Cerebellum (tissue), 4 donors: ENCODE measurements at places on chromosomes 12 and 14.

- DNase-seq, result no peak
Measured at GRCh38 chr14:104440297-104440956, 139.1 kb upstream of the C14orf180 start.

- DNase-seq, result no peak
Measured at GRCh38 chr12:122096591-122097149, 18.1 kb downstream of the MLXIP start.

GRCh38 chr14:82655770-82656169, 1122.1 kb upstream of the SEL1L start:
- no peak for DNase-seq

- no peak for DNase-seq
Measured at GRCh38 chr12:67434671-67435370, 165.7 kb downstream of the CAND1 start.

DNA sequence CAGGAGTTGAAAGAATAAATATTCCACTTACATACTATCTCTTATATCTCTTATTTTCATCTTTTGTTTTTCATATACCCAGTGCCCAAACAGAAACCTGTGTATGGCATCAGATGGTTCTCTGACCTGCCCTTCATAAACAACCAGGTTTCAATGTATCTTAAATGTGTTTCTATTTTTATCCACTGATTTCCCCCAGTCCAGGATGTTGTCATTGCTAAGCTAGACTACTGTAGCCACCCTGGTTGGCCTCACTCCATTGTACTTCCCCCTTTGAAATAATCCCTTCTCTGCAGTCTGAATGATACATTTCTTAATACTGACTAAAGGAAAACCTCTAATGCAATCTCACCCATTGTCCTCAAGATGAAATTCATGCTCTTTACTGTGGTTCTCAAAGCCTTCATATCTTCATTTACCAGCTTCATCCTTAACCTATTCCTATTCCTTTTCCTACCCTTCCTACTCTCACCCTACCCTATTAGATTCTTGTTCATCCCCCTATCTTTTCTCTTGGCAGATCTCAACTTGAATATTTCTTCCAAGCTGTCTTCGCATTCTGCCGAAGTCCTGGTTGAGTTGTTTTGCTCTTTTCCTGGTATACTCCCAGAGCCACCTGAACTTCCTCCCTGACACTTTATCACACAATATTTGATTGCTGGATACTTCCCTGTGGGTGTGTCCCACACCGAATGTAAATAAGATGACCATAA, 312.4 kb downstream of the FOXG1 start:
- DNase-seq, result no peak

GRCh38 chr12:39441189-39441962, 1.5 kb downstream of the KIF21A start:
- DNase-seq, result no peak

GRCh38 chr12:107525063-107525718, 160.4 kb upstream of the PWP1 start:
- no peak for DNase-seq

- peak; percentile 29 for DNase-seq
Measured at GRCh38 chr14:31206536-31207286, 882 bp downstream of the HECTD1 start.

DNA sequence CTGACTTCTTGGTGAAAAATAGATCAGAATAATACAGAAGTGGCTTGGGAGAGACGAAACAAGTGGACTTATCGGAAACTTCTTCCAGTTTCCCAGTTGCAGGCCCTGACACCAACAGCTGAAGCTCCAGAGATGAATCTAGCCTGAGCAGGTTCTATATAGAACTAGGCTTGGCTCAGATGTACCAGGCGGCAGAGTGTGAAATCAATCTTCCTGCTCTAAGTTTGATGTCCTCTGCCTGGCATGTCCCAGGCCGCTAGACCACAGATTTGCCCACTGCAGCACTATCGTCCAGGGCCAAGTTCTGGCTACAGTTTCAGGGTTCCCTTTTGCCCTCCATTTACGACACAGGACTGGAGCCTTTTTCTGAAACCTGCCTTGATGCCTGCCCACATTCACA, 91.3 kb upstream of the PLEKHA5 start:
- DNase-seq, result no peak

DNA sequence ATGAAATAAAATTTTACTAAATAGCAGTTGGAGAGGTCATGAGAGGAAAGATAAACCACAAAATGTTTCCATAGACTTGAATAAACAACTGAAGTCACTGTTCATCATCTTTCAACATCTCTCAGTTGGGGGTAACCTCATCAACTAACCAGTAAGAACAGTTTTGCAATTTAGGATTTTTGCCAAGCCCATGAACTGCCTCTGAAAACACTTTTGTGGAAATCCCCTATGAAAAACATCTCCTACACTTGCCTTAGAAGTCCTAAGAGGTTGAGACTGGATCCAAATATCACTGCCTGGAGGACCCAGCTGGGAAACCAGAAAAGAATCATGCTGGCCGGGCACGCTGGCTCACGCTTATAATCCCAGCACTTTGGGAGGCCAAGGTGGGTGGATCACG, 273.1 kb downstream of the C12orf50 start:
- no peak for DNase-seq

DNA sequence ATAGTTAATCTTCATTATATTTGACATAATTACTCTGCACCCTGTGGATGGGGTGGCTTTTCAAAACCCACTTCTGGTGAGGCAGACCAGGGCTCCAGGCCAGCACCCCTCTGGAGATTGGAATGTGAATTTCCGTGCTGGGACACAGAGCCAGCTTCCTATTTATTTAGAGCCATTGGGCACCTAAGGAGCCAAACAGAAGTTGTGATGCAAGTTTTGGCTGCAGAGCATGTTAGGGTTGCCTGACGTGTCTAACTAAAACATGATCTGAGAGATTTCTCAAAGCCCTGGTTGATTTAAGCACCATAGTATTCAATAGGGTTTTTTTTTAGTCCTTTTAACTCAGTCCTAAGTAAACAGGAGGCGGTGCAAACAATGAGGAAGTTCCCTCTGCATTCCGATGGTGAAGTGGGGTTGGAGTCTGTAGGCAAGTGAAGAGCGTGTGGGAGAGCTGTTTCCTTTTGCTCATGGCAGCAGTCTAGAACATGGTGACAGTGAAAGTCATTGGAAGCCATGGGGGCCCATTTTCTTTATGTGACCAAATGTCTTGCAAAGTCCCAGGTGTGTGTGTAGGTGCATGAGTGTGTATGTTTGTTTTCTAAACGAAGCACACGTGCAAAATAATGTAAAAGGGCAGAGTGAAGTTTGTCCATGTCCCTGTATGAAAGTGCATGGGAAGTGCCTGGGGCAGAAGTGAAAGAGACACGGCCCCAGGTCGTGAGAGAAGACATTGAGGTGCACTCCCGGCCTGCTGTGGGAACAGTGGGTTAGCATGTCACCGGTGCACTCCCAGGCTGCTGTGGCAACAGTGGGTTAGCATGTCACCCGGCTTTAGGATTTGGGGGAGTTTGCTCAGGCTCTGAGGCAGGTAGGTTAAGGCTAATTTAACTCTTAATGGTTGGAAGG, 117.7 kb downstream of the PRKCH start:
- no peak for DNase-seq

DNA sequence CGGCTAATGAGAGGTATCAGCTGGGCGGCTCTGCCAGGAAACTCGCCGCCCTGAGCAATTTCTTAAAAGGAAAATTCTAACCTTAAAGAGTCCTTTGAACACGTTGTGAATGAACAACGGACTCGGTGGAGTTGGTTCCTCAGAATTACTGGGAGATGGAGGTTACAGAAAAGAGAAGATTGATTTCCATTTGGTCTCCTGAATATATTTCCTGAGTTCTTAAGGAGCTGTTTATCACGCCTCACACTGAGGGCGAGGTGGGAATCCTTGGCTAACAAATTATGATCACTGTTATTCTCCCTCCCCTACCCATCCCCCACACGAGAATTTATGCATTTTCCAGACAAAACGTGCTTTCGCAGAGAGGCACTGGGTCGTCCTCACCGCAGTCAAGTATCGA, 194.5 kb upstream of the C14orf180 start:
- no peak for DNase-seq

DNA sequence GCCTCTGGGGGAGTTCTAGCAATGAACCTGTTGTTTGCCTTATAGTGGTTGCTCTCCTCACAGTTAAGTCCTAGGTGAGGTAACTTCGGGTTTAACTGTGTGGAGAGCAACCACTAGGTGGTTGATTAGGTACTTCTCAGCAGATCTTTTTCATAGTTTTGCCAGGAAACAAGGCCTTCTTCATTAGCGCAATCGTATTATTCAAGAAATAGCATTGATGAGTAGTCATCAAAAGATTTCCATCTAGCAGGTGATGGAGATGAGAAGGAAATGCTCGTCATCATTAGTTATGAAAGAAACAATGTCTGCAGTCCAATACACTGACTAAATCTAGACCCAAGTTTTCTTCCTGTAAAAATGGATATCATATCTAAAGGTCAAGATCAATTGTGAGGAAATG, 923.3 kb downstream of the AACS start:
- no peak for DNase-seq

- no peak for DNase-seq
Measured at GRCh38 chr12:99137124-99137855, 492.2 kb downstream of the APAF1 start.

DNA sequence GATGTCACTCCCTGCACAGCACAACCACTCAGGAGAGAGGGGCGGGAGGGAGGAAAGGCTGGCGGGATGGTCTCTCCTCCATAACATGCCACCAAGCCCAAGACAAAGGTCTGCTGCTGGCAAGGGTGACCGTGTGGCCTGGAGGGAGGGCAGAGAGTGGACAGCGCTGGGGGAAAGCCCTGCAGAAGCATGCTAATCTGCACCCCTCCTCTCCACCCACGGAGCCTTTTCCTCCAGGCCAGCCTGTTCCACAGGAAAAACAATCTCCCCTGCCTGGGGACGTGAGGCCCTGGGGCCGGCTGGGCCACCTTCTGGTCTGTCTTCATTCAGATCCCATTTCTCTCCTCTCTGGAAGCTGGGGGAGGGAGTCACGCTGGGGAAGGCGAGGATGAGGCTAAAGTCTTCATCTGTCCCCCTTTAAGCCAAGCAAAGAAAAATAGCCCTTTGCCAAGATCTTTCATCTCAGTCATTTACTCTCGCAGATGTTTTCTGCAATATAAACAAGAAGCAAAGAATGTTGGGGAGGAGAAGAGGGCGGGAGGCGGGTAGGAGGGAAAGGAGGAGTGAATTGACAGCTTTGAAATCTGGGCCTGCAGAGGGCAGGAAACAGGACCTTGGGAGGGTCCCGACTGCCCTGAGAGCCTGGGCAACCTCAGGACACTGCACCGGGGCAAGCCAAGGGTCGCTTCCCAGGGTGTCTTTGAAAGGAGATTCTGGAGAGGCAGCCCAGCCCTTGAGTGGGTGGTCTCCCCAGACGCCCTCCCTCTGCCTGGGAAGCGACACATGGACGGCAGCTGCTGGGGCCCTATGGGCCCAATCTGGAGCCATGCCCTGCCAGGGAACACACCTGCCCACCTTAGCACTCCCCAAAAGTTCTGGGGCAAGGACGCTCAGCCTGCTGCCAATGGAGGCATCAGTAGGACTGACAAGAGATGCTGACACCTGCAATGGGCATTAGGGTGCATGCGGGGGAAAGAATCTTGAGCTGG, 133.6 kb downstream of the ZFP36L1 start:
- no peak for DNase-seq

DNA sequence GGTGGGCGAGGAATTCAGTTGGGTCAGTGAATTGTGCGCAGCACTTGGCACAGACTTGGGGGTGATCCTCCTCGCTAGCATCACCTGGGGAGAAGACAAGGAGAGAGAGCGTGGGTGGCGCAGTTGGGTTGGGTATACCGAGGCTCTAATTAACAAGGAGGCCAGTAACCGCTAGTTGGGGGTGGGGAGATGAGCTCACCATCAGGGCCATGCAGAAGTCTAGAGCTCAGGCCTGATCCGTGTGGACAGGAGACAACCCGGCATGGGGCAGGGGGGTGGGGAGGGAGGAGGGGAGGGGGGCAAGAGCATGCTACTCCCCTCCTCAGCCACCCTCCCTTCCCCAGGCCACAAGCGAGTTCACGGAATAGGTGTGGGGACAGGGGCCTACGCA, 580 bp downstream of the SALL2 start:
- DNase-seq, result peak; percentile 73

GRCh38 chr12:69666798-69667197, 32.3 kb downstream of the BEST3 start:
- DNase-seq, result no peak

DNA sequence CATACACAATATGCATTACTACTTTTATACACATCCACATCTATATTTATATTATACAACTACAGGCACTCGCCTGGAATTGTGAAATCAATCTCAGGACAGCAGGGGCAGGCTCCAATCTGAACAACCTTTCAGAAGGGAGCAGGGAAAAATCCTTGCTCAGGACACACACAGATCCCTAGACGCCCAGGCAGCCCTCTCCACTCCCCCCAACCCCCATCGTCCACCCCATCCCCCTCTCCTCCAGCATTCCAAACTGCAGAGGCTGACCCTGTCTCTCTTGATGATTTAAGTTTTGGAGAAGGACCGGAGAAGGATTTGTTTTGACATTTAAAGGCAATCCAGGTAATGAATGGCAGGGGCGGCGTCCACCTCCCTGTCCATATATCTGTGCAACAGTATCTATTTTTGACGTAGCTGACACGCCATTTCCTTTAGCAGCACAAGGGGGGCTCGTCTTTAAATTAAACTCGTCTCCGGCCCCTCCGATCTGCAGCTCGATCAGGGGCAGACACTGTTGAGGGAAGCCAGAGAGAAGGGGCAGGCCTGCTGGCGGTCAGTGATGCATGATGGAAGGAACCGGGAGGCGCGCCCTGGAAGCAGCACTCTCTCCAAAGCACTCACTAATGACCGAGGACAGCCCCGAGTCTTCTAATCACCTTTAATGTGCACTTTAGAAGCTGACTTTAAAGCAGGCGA, 95.0 kb upstream of the TBX5 start:
- no peak for DNase-seq

DNA sequence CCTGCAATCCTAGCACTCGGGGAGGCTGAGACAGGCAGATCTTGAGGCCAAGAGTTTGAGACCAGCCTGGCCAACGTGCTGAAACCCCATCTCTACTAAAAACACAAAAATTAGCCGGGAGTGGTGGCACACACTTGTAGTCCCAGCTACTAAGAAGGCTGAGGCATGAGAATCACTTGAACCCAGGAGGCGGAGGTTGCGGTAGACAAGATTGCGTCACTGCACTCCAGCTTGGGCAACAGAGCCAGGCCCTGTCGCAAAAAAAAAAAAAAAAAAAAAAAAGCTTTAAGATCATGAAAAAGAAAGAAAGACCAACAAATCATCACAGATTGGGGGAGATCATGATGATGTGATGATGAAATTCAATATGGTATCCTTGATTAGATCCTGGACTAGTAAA, 30.6 kb downstream of the WDR89 start:
- DNase-seq, result no peak

GRCh38 chr12:57112492-57113294, 1.5 kb upstream of the STAT6 start:
- DNase-seq, result peak; percentile 90

GRCh38 chr14:67517083-67517482, 16.0 kb upstream of the PLEKHH1 start:
- peak; percentile 80 for DNase-seq

DNA sequence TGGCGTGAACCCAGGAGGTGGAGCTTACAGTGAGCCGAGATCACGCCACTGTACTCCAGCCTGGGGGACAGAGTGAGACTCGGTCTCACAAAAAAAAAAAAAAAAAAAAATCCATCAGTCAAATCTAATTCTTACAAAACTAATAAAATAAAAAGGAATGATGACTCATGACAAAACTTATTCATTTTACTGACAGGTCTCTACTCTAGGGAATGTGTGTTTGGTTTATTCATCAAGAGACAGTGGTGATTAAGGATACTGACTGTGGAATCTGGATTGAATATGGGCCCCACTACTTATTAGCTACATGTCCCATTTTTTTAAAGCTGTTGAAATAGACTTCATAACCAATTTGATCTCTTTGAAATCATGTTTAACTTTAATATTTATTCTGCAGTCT, 29.3 kb upstream of the GAS2L3 start:
- DNase-seq, result no peak
